Motor neuron (in vitro differentiated cells): ENCODE measurements at places on chromosomes 6 and 20. TPM values are rescaled to one million over a fixed set of nuclear protein-coding genes. Genes with fewer than 3 reads are reported as not detected.

- ATAC-seq = no peak
These were observed 142.9 kb downstream of the TFAP2B start for GRCh38 chr6:50961611-50962010.

GRCh38 chr20:57628047-57628961, 8.1 kb upstream of the ZBP1 start:
- no peak for ATAC-seq

GRCh38 chr6:16086965-16087364, 41.9 kb upstream of the MYLIP start:
- no peak for ATAC-seq

- ATAC-seq = no peak
These were observed 36.4 kb upstream of the SASH1 start for GRCh38 chr6:148306286-148306685.

- no peak for ATAC-seq
These were observed 82.4 kb upstream of the TAB2 start for GRCh38 chr6:149235130-149235561.

- ATAC-seq = no peak
These were observed 39.9 kb downstream of the PREX1 start for GRCh38 chr20:48787861-48788375.

GRCh38 chr6:18961566-18961965, 574.4 kb downstream of the RNF144B start:
- ATAC-seq = no peak

DNA sequence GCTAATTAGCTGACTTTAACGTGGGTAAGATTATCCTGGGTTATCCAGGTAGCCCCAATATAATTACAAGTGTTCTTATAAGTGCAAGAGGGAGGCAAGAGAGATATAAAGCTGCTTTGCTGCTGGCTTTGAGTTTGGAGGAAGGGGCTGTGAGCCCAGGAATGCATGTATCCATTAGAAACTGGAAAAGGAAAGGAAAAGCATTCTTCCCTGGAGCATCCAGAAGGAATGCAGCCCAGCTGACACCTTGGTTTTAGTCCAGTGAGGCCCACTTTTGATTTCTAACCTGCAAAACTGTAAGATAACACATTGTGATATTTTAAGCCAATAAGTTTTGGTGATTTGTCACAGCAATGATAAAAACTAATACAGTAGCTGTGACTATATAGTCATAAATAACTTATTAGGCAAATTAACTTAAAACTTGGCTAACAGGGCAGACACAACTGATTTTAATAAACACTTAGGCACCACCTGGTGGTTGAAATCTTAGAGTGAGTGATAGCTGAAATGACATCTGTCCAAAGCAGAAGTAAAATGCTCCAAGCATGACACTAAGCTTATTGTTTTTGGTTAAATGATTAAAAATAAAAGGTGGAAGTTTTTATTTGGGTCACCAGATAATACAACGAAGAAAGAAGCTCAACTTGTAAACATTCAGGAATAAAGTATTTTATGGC, 35.6 kb downstream of the ADGRF4 start:
- ATAC-seq = no peak

DNA sequence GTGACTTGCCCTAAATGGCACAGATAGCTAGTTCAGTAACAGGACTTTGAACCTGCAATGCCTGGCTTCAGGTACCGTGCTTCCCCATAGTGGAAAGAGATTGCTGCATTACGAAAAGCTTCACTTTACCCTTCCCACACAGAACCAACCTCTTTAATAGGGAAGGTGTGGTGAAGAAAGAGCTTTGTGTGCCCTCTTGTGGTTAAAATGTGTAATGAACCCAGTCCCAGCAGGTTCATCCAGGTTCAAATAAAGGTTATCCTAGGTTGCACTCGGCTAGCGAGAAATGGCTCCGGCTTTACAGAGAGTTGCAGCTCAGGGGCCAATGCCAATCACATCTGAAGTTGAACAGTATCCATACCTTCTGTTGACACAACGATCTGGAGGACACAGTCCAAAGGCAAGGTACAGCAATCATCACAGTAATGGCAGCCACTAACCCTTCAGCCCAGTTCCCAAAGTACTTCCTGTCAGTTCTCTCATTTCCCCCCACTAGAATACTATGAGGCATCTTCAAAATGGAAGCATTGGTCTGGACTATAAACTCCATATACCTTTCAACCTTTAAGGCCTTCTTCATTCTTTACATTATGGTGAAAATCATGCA, 3.0 kb downstream of the DEFB115 start:
- ATAC-seq = peak; percentile 65

- ATAC-seq = no peak
These were observed 73.5 kb upstream of the RNF217 start for GRCh38 chr6:124888581-124889371.

Gene RSPH4A
- total RNA-seq = 1.3 and 1.4 TPM in 2 replicates

Gene PBOV1
- total RNA-seq = 1.6 and 1.9 TPM in 2 replicates

Gene MUC21
- 0.06 TPM in 1 of 2 replicates, not detected in the other for total RNA-seq

Gene PTCRA
- 0.36 TPM in 1 of 2 replicates, not detected in the other for total RNA-seq

Gene STMND1
- 0.15 TPM in 1 of 2 replicates, not detected in the other for total RNA-seq
